ENCODE measurements at places on chromosomes 1 and 21.

- peak; percentile 4 for DNase-seq
These were observed 3.8 kb upstream of the RGSL1 start for GRCh38 chr1:182446033-182446669.

DNA sequence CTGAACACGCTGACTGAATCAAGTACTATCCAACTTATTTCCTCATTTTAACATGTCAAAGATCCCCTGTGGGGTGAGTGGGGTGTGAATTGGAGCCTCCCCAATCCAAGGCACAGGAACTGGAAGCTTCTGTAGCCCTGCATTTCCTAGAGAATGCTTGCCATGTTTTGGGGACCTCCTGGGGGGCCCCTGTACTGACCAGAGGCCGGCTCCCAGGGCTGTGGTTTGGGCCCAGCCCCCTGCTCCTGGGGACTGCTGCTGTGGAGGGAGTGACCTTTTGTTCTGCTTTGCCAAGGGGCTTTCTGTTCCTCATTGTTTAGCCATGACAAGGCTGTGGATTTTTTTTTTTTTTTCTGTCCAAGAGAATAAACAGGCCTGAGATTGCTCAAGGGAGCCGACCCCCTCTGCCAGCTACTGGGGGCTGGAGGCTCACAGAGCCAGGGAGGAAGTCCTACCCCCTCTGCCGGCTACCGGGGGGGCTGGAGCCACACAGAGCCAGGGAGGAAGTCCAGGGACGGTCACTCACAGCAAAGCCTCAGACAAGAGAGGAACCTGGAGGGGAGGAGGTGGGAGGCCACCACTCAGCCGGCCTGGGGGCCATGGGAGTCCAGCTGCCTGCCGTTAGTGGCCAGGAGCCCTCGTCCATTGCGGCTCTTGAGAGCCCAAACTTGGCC lies 17.4 kb downstream of the TNFRSF1B start:
- DNase-seq: no peak

GRCh38 chr21:35201288-35201687 lies 152.2 kb upstream of the RUNX1 start:
- no peak for DNase-seq

- DNase-seq: no peak
These were observed 28.6 kb downstream of the PCSK9 start for GRCh38 chr1:55067914-55068313.

- no peak for DNase-seq
These were observed 94.7 kb upstream of the TARDBP start for GRCh38 chr1:10917513-10918454.

GRCh38 chr1:101460739-101461138 lies 223.9 kb downstream of the S1PR1 start:
- DNase-seq: no peak

- no peak for DNase-seq
These were observed 39.7 kb downstream of the UBE2U start for GRCh38 chr1:64242895-64243756.

DNA sequence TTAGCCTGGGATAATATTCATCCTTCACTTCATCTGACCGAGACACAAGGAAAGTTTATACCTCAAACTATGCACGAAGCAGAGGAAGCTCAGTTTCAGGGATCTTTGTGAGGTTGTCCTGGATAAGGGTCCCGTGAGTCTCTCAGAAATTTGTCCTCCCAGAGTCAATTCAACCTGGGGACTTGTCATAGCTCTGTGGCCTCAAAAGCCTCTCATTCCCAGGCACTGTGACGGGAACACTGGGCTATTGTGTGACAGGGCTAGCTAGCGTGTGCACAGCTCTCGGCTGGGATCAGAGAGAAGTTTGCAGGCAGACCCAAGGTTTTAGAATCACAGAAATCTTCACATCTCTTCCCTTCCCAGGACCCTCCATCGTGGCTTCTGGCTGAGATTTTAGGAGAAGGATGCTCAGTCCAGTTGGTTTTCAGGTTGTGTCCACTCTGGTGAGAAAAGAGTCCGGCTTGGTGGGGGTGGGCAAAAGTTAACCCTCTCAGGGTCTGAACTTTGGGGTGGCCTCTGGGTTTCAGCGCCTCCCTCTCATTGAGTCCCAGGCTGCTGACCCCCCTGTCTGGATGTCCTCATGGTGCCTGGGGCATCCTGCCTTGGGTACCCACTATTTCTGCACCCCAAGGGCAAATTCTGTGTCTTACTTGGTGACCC lies 20.4 kb upstream of the LBR start:
- no peak for DNase-seq

DNA sequence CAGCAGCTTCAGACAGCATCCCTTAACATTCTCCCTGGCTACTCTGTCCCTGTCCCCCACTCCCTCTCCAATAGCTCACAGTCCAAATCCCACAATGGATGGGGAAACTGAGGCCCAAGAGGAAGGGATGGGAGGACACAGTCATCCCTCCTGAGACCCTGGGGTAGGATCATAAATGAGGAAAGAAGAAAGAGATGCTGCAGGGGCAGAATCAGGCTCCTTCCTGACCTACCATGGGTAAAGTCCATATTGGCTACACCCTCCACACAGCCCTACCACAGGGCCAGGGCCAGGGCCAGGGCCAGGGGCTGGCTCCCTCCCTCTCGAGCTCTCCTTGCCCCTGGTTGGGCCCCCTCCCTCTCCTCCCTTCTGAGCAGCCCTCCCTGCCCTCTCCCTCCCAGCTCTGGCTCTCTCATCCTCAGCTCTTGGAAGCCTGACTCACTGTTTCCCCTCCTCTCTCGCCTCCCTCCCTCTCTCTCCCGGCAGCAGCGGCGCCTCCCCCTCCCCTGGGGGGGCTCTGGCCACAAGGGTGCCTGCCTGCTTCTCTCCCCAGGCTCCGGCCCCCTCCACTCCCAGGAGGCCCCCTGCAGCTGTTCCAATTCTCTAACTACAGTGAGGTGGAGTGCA lies 4.9 kb downstream of the AHDC1 start:
- DNase-seq: no peak

- DNase-seq: no peak
These were observed 34.7 kb downstream of the WASF2 start for GRCh38 chr1:27455139-27455811.

DNA sequence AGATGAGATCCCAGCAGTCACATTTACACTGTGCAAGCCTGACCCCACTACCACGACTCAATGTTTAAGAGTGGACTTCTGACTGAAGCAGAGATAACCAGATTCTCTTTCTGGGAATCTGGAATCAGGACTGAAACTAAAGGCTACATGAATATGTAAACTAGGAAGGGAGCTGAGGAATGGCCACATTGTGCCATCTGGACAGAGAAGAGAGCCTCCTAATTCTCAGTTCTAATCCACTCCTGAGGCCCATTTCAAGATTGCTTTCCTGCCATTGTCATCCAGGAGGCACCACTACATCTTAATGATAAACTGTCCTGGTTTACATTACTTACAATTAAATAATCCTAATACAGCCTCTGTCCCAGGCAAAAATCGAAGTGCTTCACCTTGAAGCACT lies 6.5 kb downstream of the PAXBP1 start:
- DNase-seq: peak; percentile 49

DNA sequence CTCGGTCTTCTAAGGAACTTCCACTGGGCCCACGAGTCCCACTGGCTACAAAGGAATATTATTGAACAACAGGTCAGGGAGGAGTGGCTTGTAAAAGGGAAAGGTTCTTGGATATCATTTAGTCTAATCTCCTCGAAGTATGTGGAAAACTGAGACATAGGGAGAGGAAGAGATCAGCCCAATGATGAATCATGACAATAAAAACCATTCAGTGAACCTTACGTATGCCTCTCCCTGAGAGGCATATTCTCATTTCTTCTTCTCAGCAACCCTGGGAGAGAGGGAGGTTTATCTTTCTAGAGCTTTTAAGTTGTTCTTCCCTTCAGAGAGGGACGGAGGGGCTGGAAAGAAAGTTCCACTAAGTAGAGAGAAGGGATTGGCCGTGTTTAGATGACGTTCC lies 5.3 kb upstream of the MOB3C start:
- no peak for DNase-seq

- DNase-seq: no peak
These were observed 205.3 kb downstream of the DAB1 start for GRCh38 chr1:57218487-57219079.

DNA sequence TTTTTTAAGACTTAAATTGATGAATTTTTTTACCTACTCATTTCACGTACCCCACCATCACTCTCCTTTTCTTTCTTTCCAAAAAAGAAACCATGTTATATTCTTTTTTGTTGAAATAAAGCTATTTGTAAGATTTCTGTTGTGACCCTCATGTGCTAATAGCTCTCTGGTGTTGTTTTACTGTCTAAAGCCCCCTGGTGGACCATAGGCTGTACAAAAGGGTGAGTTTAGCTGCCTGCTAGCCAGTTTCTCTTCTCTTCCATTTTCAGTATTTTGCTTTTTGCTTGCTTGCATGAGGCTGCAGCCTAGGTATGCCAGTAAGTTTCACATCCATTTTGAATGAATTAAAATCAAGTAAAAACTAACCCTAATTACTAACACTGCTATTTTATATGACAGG lies 15.6 kb upstream of the VAMP3 start:
- no peak for DNase-seq

DNA sequence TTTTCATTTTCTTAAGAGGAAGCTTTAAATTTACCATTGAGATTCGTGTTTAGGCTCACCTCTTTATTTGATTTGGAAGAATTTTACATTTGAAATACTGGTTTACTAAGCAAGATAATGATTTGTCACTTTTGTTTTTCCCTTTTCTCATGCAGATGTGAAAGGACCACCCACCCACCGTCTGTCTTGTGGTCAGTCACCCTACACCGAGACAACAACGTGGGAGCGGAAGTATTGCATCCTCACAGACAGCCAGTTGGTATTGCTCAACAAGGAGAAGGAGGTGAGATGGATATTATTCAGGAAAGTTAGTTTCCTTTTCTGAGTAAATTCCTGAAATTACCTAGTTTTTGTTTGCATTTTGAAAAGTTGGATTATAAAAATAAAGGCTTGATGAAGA lies 189.5 kb downstream of the RASAL2 start:
- DNase-seq: no peak

DNA sequence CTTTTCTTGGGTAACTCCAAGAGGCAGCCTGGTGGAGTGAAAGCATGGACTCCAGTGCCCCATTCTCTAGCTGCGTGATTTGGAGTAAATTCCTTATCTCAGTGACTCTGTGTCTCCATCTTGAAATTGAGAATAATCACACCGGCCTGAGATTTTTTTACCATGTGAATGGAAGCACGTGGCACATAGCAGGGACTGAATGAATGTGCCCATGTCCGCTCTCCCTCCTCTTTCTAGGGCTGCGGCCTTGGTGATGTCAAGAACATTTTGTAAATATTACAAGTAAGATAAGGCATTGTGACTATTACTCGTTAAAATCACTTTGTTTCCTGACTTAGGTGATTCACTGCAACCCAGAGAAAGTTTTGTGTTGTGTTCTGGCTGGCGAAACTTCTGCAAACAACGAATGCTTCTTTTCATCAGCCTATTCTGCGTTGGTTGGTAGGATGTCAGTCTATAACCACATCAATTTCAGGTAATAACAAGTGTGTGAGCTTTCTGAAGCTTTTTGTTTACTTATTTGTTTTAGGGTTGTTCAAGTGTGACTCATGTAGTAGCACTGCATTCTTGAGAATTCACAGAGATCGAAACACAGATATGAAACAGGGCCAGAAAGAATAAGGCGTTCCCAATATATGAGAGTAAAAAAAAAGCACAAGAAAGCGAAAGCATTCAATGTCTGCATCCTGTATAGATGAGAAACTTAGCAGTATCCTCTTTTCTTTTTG lies 135.7 kb upstream of the SLC45A1 start:
- no peak for DNase-seq

DNA sequence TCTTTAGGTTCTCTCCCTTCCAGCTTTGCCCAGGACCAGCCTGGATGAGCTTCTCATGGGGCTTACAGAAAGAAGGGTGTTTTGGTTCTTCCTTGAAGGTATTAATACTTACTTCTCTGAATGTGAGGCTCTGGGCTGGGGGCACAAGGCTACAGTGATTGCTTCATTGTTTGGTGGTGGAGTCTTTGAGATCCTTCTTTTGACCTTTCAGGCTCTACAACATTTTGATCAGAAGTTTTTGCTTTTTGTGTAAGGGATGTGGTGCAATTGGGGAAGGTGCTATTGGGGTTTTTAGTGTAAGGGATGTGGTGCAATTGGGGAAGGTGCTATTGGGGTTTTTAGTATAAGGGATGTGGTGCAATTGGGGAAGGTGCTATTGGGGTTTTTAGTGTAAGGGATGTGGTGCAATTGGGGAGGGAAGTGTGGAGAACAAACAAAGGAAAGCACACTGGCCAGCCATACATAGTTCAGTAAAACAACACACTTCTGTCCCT lies 103.6 kb upstream of the IVNS1ABP start:
- DNase-seq: no peak

DNA sequence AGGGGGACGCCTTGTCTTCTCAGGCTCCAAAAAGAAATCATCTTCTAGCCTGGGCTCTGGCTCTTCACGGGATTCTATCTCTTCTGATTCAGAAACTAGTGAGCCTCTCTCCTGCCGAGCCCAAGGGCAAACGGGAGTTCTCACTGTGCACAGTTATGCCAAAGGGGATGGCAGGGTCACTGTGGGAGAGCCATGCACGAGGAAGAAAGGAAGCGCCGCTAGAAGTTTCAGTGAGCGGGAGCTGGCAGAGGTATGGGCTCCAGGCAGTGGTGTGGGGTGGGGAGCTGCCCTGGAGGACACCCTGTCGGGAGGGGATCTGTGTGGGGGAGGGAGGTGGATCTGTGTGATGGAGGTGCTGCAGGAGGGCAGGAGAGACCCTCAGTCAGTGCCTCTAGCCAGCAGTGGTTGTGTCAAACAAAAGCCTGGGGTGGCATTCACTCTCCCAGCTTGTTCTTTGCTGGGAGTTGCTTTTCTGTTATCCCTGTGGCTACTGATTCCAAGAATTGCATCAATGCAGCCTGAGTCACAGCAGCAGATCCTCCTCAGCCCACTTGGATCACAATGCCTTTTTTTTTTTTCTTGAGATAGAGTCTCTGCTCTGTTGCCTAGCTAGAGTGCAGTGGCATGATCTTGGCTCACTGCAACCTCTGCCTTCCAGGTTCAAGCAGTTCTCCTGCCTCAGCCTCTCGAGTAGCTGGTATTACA lies 21.8 kb downstream of the KDM4A start:
- DNase-seq: no peak

DNA sequence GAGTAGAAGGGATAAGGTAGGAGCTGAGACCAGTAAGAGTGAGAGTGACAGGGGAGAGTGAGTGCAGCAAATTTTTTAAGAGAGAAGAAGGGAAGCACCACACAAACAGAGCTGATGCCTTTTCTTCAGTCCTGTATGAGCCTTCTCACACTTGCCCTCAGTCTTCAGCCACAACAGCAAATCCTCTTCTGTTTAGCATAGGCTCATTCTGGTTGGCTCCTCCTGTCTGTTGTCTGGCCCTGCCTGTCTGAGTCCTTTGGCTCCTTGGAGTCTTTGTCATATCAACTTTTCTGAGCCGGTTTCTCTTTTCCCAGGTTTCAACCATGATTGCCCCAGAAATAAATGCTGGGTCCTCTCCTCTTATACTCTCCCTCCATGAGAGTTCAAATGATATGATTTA lies 12.7 kb upstream of the CASQ1 start:
- DNase-seq: no peak
